Stimulated activated CD4-positive, alpha-beta T cell treated with anti-CD3 and anti-CD28 coated beads, Interleukin-1b, Interleukin-23, amount 100 ng/mL, for 48 hours (primary cell): ENCODE measurements at places on chromosomes 3 and 15.
A peak's percentile ranks its signal among the peaks of the same experiment; 100 is the strongest.

- DNase-seq = no peak
Measured at GRCh38 chr3:80733522-80734176, 965.9 kb upstream of the ROBO1 start.

- DNase-seq = peak; percentile 30
Measured at GRCh38 chr3:48656841-48657281, 5.8 kb downstream of the CELSR3 start.

DNA sequence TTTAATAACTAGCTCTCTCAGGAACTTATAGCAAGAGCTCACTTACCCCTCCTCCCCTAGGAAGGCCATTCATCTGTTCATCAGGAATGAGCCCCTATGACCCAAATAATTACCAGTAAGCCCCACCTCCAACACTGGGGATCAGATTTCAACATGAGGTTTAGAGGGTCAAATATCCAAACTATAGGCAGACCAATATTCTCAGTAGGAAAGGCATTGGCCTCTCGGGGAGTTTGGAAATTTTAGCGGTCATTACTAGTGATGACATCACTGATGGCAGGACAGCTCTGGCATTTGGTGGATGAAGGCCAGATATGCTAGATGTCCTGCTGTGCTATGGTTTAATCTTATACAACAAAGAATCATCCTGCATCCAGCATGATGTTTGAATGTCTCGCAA, 15.2 kb upstream of the CD47 start:
- DNase-seq = no peak

DNA sequence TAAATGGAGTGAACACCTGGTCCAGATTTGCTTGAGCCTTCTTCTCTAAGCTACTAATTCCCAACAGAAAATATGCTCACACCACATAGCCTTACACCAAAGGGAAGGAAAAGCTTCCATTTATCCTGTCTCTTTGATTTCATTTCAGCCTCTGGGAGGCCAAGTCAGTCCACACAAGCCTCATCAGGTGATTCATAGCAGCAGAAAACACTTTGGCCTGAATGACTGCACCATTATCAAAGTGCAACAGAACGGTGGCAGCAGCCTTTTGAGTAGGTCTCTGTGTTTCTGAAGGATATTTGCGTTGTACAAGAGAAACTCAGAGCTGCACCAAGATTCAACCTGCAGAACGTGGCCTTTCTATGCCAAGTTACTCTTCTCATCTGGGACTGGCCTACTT, 46.6 kb upstream of the SNRK start:
- no peak for DNase-seq

GRCh38 chr3:3586843-3587646, 212.2 kb upstream of the LRRN1 start:
- no peak for DNase-seq

GRCh38 chr3:184658223-184658928, 53.5 kb downstream of the MAGEF1 start:
- no peak for DNase-seq

DNA sequence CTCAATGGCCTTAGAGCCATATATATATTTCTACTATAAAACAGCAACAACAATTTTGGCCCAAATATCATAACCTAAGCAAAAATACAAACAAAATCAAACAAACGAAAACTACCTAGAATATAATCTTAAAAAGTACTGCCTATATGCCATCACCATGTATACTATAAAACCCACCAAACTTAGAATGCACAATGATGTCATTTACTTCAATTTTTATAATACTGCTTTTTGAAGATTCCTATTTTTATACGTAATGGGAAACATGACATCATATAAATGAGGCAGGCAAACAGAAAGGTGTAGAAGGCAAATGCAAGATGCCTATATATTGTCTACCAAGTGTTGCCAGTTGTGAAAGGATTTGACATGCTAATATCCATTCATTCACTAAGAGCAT, 302.3 kb downstream of the TIGIT start:
- DNase-seq = no peak

- no peak for DNase-seq
Measured at GRCh38 chr3:192187485-192188051, 539.8 kb downstream of the FGF12 start.

GRCh38 chr15:91632981-91633380, 220.5 kb upstream of the SLCO3A1 start:
- no peak for DNase-seq

- DNase-seq = no peak
Measured at GRCh38 chr15:58492661-58493397, 61.0 kb downstream of the LIPC start.

GRCh38 chr3:187743195-187744141, 1.8 kb downstream of the BCL6 start:
- peak; percentile 73 for DNase-seq

GRCh38 chr3:192597506-192597905, 129.8 kb downstream of the FGF12 start:
- no peak for DNase-seq

DNA sequence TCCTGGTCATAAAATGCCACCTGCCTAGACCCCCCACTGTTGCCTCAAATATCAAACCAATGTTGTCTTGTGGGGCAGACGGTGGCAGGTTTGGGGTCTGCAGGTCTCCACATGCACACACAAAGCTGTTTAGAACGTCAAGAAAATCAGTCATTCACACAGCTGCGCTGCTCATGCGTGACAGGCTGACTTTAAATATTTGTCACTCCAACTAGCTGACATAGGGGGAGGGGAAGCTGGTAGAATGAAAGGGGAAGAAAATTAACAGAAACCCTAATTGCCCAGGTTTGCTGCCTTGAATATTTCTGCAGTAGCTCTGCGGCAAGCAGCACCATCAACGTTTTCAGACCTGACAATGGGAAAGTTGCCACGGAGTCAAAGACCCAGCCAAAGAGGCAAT, 201.8 kb downstream of the ABHD5 start:
- DNase-seq = no peak

- DNase-seq = no peak
Measured at GRCh38 chr3:8560366-8561007, 58.9 kb downstream of the LMCD1 start.

GRCh38 chr15:68721886-68722285, 98.8 kb downstream of the ANP32A start:
- DNase-seq = no peak

DNA sequence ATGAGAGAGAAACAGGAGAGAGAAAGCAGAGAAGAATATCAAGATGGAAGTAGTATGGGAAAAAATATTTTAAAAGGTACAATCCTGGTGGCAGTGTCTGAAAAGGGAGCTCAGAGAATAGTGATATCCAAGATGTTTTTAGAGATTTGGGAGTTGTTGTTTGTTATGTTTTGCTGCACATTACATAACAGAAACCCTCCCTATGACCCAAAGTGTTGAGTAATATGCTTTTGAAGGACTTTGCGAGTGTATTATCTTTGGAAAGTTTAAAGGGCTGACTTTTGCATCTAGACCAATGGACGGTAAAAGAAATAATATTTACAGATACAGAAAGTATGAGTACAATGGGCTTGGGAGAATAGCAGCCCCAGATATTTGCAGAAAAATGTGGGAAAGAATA, 759.7 kb downstream of the NTRK3 start:
- no peak for DNase-seq

- no peak for DNase-seq
Measured at GRCh38 chr3:49781415-49782199, 4.7 kb downstream of the IP6K1 start.

DNA sequence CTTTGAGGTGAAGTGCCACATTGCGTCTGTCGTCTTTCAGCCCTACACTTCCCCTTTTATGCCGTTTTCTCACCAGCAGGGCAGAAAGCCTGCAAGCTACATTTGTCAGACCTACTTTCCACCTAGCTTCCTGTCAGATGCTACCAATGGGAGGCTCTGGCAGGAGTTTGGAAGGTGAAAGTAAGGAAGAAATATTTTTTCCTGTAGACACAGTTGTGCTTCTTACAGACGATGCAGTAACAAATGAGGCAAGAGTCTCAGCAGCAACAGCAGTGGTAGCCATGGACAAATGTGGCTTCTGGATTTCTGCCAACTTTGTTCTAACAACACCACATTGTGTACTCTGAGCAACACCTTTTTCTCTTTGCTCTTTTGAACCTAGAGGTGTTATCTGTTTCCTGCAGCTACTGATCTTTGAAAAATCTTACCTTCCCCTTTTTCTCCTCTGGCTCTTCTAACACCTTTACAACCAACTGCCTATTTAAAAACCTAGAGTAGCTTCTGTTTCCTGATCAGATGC, 70.6 kb upstream of the STT3B start:
- DNase-seq = peak; percentile 10

DNA sequence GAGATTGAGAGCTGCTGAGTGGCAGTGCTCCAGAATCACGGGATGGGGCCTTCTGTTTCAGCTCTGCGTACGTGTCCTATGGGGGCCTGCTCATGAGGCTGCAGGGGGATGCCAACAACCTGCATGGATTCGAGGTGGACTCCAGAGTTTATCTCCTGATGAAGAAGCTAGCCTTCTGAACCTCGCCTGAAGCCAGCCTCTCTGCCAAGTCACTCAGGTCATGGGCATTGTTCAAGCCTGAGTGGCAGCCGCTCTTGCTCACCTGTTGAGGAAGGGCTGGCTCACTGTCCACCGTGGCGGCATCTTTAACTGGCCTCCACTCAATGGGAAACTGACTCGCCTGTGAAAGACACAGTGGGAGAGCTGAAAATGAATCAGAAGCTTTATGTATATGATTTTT, 6.6 kb downstream of the POLR2H start:
- DNase-seq = no peak

GRCh38 chr15:22973286-22973685, 6.9 kb downstream of the CYFIP1 start:
- no peak for DNase-seq
